ENCODE measurements at places on chromosomes 12 and 14.

GRCh38 chr14:73944432-73945158 is 5.3 kb downstream of the FAM161B start:
- DNase-seq = no peak

DNA sequence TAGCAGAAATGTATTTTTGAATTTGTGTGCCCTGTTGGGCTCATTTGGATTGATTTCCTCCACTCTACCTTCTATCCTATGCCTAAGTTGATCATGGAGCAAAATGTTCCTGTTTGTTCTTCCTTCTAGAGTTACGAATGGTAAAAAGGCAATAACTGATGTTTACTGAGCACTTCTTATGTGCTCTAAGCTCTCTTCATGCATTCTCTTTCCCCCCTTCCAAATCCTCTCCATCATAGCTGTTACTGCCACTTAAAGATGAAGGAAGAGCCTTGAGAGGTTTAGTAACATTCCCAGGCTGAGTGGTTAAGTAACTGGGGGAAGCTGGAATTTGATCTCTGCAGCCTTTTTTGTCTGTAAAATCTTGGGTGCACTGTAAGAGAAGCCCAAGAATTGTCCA is 60.1 kb downstream of the CHST11 start:
- no peak for DNase-seq

GRCh38 chr14:78448164-78449094 is 278.3 kb downstream of the NRXN3 start:
- DNase-seq = peak; percentile 13

GRCh38 chr12:45727980-45728629 is 1.4 kb upstream of the ARID2 start:
- no peak for DNase-seq

DNA sequence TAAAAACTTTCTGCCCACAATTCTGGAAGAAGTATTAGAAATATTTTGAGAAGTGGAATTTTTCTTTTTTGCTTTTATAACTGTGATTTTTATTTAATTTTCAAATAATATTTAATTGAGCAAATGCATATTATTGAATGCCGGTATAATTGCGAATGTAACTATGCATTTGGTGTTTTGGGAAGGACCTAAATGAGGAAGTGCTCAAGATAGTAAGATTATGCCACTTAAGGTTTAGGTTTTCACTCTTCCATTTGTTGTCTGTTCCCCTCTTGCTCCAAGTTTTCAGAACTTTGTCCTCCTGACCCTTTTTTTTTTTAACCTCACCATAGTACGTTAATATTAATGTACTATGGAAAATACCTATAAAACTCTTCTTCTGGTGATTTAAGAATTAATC is 85.8 kb downstream of the KIAA0586 start:
- DNase-seq = no peak

DNA sequence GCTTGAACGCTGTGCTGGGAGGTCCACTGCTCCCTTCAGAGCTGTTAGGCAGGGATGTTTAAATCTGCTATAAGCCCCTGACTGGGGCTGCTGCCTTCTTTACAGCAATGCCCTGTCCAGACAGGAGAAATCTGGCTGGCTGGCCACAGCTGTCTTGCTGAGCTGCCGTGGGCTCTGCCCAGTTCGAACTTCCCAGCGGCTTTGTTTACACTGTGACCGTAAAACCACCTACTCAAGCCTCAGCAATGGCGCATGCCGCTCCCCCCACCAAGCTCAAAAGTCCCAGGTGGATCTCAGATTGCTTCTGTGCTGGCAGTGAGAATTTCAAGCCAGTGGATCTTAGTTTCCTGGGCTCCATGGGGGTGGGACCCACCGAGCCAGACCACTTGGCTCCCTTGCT is 35.8 kb downstream of the CKAP4 start:
- no peak for DNase-seq

DNA sequence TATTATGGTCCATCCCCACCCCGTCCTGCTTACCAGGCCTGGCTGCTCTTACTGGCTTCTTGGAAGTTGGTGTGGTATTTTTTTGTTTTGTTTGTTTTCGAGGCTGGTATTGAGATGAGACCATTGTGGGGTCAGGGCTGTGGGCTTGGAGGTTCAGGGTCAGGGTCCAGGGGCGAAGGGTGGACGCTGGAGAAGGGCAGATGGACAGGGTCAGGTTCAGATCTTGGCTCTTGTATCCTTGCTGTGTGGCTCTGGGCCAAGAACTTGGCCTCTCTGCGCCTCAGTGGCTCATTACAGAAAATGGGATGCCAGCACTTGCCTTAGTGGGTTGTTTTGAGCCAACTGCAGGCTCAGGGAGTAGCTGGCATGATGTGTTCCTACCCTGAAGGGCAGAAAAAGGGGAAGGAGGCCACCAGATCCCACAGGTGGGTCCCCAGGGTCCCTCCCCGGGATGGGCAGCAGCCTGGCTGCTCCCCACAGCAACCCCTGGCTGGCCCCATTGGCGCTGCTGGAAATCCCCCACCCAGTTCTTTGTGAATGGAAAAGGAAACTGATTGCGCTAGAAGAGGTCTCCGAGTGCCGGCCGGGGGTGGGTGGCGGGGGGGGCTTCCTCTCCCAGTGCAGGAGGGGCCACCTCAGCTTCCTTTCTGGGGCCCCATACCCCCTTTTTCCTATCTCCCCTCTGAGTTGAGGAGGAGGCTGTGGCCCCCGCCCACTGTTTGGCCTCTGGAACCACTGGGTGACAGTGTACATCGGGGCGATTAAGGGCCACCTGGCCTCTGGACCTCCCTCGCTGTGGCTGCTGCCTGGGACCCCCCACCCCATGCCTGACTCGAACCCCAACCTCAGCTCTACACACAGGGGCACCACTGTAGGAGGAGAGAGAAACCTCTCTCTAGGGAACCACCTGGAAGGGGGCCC is 25.0 kb downstream of the SH2B3 start:
- no peak for DNase-seq

DNA sequence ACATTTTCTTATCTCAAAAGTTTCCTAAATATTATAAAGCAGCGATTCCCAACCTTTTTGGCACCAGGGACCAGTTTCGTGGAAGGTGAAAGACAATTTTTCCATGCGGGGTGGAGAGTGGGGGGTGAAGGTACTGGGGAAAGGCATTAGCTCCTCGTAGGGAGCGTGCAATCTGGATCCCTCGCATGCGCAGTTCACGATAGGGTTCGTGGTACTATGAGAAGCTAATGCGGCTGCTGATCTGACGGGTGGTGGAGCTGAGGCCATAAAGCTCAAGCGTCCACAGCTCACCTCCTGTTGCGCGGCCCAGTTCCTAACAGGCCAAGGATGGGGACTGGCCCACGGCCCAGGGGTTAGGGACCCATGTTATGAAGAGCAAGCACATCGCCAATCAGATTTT is 29.9 kb downstream of the NEUROD4 start:
- no peak for DNase-seq

- DNase-seq = no peak
Measured at GRCh38 chr14:24630087-24630871, 3.7 kb downstream of the GZMB start.

Measured in tibial nerve (tissue), 4 donors.